ENCODE measurements at places on chromosomes 13 and 19.
A peak's percentile ranks its signal among the peaks of the same experiment; 100 is the strongest.

- DNase-seq = no peak
These were observed 11.4 kb upstream of the IGFL1 start for GRCh38 chr19:46218160-46218559.

DNA sequence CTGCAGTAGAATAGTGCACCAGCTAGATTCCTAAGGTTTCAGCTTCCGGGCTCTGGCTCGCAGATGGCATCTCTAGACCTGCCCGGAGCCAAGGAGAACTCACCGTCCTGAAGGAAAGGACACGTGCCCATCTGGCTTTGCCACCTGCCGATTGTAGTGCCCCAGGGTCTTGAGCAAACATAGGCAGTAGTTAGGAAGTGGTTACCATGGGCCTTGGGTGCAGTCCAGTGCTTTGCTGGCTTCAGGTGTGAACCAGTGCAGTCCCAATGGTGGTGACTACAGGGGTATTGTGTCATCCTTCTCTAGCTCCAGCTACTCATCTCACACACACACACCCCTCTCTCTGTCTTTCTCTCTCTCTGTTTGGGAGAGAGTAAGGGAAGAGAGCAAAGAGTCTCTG lies 61.4 kb upstream of the TEX29 start:
- no peak for DNase-seq

DNA sequence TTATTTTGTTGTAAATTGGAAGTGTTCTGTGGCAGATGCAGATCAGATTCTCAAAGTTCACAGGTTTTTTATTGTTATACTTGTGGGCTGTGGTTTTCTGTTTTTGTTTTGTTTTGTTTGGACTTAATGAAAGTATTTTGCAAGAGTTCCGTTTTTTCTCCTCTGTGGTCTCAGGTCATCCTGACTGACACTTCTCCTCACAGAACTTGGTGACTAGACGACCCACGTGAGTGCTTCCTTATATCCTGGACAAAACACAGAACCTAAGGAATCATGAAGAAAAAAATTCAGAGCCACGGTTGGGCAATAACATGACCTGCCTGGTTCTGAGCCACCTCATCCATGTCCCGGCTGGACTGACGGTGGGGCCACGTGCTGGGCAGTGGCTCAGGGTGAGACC lies 2.5 kb upstream of the RFPL4AL1 start:
- DNase-seq = no peak

GRCh38 chr13:107713314-107713713 lies 502.0 kb downstream of the LIG4 start:
- peak; percentile 35 for DNase-seq

DNA sequence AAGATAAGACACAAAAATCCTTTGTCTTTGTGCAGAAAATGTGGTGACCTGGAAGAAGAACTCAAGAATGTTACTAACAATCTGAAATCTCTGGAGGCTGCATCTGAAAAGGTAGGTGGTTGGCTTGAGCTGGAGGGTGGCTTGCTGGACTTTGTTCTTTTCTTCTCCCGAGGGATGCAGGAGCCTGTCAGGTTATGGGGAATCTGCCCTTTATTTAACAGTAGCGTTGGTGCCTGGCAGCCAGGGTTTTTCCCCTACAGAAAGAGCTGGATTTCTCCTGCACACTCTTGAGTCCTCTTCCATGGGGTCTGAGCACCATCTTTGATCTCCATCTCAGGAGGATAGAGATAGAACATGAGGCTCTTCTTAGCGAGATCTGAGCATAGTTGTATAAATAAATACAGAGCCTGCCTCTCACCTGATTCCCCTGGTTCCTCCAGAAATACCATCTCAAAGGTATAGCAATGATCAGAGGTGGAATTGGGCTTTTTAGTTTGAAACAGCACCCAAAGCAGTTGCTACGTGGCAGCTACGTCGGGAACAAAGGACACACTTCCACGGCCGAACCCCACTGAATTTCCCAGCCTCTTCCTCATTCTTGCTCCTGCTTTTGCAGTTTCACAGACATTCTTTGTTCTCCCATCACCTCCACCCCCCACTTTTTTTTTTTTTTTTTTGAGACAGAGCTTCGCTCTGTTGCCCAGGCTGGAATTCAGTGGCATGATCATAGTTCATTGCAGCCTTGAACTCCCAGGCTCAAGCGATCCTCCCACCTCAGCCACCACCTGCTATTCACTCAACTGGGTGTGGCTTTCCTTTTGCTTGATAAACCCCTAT lies 12.9 kb downstream of the TPM4 start:
- DNase-seq = no peak

DNA sequence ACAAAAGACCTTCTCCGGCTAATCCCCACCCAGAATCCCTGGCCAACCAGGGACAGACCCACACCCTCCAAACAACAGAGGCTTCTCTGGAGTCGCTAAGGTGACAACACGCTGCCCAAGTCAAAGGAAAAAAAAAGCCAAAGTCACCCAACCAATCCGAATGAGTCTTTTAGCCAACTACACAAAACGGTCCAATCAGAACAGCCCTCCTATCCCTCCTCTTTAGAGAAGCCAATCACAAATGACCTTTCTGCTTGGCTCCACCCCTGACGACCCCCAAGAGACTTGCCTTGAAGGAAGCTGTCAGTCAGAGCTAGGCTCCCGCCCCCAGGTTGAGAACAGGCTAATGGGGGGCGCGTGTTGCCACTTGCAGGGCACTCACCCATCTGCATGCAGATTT lies 6.6 kb upstream of the FBXW9 start:
- DNase-seq = peak; percentile 1

DNA sequence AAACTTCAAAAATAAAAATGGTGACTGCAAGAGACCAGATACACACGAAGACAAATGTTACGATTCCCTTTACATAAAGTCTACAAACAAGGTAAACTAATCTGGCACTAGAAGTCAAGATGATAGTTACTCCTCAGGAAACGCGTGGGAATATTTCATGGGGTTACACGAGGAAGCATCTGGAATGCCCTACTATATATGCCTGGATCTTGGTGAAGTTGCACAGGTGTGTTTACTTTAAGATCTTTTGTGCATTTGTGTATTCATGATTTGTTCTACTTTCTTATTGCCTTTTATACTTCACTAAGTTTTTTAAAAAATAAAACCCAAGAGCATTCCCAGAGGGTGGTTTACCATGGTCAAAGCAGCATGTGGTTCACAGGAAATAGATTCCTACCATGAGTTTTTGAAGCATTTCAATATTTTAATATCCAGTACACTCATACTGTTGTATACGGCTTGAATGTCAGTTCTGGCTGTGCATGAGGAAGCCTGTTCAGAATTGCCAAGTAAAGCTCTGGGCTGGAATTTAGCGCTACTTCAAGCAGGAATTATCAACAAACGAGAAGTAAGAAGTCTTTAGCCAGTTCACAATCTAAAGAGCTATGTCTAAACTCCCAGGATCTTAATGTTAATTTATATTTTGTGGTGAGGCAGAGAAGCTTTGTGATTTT lies 239.8 kb upstream of the KLHL1 start:
- no peak for DNase-seq

- no peak for DNase-seq
These were observed 6.7 kb upstream of the PLIN4 start for GRCh38 chr19:4524808-4525562.

GRCh38 chr13:43544011-43544410 lies 242.8 kb downstream of the ENOX1 start:
- no peak for DNase-seq

GRCh38 chr13:20823071-20823470 lies 49.3 kb upstream of the EEF1AKMT1 start:
- no peak for DNase-seq

DNA sequence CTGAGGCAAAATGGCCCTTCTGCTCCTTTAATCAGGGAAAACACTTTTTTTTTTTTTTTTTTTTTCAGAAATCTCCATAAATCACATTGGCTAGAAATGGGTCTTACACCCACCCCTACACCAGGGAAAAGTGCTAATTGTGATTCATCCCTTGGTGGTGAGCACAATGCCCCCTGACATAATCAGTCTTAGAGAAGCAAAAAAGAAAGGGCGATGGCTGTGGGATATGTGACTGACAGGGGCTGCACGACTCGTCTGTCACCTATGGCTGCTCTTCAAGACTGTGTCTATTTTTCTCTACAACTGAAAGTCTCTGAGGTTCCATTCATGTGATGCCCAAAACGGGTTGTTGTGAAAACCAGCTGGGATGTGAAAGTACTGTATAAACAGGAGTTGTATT lies 3.6 kb upstream of the GPC6 start:
- DNase-seq = no peak

- no peak for DNase-seq
These were observed 26.4 kb upstream of the IGFL1 start for GRCh38 chr19:46202872-46203860.

DNA sequence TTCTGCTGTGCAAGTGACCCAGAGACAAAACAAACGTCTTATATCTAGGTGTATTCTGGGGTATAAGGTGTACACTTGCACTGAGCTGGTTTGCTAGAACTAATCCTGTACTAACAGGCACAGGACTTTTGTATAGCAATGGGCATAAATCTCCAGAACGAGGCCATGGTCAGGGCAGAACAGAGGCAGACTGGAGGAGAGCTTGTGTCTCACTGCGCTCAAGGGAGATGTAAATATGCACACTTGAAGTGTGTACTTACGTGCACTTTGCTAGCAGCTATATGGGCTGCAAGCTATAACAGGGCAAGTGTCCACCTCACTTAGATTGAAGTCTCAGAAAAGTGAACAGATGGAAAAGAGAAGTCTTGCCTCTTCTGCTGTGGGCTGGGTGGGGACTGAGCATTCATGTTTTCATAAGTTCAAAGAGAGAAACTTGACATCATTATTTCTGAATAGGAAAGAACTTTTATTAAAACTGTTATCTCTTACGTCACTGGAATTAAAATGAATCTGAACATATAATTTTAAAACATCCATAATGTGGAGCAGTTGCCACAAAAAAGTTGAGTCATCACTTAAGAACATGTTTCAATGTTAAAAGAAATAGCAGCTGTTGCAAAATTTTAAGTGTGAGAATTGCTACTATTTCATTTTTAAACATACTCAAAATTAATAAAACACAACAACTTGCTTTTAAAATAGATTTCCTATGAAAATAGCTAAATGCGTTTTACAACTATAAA lies 888.3 kb downstream of the PCDH9 start:
- DNase-seq = no peak

DNA sequence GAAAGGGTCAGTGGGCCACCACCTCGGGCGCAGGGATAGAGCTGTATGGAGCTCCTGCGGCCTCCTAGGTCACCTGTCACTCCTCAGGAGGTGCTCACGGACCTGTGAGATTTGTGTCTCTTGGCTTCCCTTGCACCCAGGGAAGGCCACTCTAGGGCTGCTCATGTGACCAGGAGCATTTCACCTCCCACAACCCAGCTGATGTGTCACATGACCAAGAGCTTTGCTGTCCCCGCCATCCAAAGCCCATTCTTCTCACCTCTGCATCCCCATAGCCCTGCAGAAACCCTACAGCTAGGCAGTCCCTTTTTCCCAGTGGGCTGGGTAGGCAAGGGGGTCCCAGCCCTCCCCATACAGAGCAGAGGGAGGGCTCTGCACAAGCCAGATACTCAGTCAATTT lies 51.2 kb downstream of the TSHZ3 start:
- no peak for DNase-seq

DNA sequence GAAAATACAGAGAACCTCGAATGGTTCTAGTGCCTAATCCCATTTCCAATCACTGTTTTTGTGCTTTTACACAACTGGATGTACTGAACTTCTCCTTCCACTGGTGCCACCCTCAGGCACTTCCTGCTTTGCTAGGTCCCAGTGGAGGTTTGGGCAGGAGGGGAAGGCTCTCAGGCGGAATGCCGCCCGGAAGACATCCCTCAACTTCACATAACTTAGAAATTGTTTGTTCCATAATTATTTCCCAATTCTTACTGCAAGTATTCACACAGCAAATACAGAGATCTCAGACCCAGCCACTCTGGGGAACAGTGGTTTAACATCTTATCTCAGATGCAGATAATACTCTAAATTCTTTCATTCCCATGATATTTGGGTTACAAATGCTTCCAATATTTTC lies 195.7 kb upstream of the IPO5 start:
- no peak for DNase-seq

DNA sequence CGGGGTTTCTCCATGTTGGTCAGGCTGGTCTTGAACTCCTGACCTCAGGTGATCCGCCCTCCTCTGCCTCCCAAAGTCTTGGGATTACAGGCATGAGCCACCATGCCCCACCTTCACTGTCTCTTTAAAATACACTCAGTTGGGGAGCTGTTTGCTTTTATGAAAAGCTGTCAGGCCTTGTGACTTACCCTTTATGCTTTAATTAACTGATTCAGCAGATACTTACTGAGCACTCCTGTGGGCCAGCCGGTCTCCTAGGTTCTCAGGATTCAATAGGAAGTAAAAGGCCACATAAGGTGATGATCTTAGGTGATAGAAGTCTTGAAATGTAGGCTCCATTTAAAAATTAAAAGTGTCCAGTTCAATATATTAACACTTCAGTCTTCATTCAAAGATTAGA lies 7.5 kb downstream of the UBAC2 start:
- no peak for DNase-seq

- no peak for DNase-seq
These were observed 120.3 kb upstream of the SERTM1 start for GRCh38 chr13:36553491-36553890.

DNA sequence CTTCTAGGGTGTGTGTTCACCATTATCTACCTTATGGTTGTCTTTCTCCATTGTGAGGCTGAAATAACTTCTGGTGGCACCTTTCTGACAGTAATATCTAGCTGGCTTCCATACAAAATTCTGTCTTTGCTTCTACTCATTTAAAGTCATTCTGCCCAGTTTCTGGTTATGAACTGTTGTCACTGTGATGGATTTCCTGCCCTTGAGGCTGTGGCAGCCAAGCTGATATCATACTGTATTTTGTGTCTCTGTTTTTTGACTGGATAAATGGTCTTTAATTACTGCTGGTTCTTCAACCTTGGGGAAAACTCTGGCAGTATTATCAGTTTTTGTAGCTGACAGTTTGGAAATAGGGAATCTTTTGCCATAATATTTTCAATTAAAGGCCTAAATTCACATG lies 233.4 kb downstream of the GPC6 start:
- DNase-seq = no peak

- no peak for DNase-seq
These were observed 28.4 kb downstream of the ZNF844 start for GRCh38 chr19:12092956-12093355.

DNA sequence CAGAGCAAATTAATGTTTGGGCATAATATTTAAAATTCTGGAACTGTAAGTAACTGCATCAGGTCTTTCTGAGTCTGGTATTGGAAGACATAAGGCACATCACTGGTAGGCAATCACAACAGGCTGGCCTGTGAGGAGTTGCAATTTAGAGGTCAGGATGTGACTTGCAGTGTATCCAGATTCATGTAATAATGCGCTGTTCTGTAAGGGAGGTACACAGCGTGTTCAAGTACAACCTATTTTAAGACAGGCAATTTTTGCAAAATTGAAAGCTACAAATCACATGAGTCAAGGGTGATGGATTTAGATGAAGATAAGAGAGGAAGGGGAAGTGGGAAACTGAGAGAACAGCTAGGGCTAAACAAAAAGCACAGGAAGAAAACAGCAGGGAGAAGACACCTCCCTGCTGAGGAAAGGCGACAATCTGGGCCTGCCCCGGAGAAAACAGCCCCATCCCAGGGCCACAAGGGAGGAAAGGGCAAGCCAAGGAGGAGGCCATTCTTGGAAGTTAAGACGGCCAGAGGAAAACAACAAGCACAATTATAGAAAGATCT lies 138.1 kb downstream of the LACC1 start:
- no peak for DNase-seq

Data from NCI-H1436 treated with DMSO at 0.1 percent for 48 hours (cell line).